ENCODE measurements at places on chromosomes 5 and 9. TPM values are rescaled to one million over a fixed set of nuclear protein-coding genes. Genes with fewer than 3 reads are reported as not detected.

The OR1Q1 gene
- not detected for total RNA-seq

The TEX53 gene
- total RNA-seq = not detected

The ACTBL2 gene
- total RNA-seq = not detected

The FCN2 gene
- total RNA-seq = not detected

The GDNF gene
- total RNA-seq = not detected

The HCN1 gene
- total RNA-seq = not detected

The ACTL7B gene
- not detected for total RNA-seq

The TMOD1 gene
- 1.5 TPM for total RNA-seq

The CEL gene
- 0.07 TPM for total RNA-seq

The CNTNAP3 gene
- 98.1 TPM for total RNA-seq

The FAM221B gene
- total RNA-seq = not detected

The MYOT gene
- not detected for total RNA-seq

The GHR gene
- total RNA-seq = 1.1 TPM

The STK32A gene
- total RNA-seq = 0.18 TPM

The LCN15 gene
- not detected for total RNA-seq

The BICD2 gene
- total RNA-seq = 58.1 TPM

The FOXD4L6 gene
- 0.07 TPM for total RNA-seq

The DNAJB5 gene
- 9.1 TPM for total RNA-seq

The NPR2 gene
- total RNA-seq = 12.3 TPM

The TARS1 gene
- total RNA-seq = 242 TPM

The CMYA5 gene
- total RNA-seq = under 0.01 TPM

The ST6GALNAC4 gene
- 62.0 TPM for total RNA-seq

The MEIKIN gene
- total RNA-seq = not detected

The PCDHGA9 gene
- 1.8 TPM for total RNA-seq

The CERCAM gene
- total RNA-seq = 24.1 TPM

The UBE2D2 gene
- total RNA-seq = 71.1 TPM

The EDIL3 gene
- total RNA-seq = 8.6 TPM

The MARVELD2 gene
- 4.7 TPM for total RNA-seq

The NNT gene
- total RNA-seq = 61.9 TPM

The RIGI gene
- 37.1 TPM for total RNA-seq

The GDA gene
- not detected for total RNA-seq

The GRIN3A gene
- not detected for total RNA-seq

The C5orf52 gene
- total RNA-seq = not detected

The GTF3C5 gene
- total RNA-seq = 52.9 TPM

The ARL15 gene
- total RNA-seq = 52.6 TPM

The PCDHB16 gene
- total RNA-seq = 0.13 TPM

The DPP7 gene
- 133 TPM for total RNA-seq

The COX7C gene
- total RNA-seq = 209 TPM

Measured in pulmonary artery endothelial cell (primary cell).